ENCODE measurements at places on chromosomes 3 and 15. TPM values are rescaled to one million over a fixed set of nuclear protein-coding genes. Genes with fewer than 3 reads are reported as not detected.

- DNase-seq: no peak
These were observed 296.0 kb upstream of the ADAMTS9 start for GRCh38 chr3:64983583-64984359.

Gene TLR9
- total RNA-seq: not detected

DNA sequence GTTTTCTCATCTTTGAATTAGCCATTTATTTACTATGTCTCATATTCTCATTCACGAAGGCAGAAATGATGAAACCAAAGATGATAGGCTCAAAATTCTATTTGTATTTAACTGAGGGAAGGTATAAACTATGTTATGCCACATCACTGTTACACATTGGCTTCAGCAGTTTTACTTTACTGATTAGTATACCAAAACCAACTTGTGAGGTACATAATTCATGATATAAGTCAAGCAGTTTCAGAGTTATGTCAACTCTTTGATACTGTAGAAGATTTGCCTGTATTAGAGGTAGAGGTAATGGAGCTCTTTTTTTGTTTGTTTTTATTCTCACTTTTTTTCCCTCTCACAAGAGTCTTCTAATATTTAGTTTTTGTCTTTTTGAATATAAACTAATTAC, 22.9 kb downstream of the CHMP2B start:
- no peak for DNase-seq

Gene PATL2
- total RNA-seq: 0.65 TPM

- DNase-seq: no peak
These were observed 1.6 kb upstream of the GNB4 start for GRCh38 chr3:179452872-179453271.
